K562 (cell line): ENCODE measurements at places on chromosomes 3 and 15.
A peak's percentile ranks its signal among the peaks of the same experiment; 100 is the strongest.

DNA sequence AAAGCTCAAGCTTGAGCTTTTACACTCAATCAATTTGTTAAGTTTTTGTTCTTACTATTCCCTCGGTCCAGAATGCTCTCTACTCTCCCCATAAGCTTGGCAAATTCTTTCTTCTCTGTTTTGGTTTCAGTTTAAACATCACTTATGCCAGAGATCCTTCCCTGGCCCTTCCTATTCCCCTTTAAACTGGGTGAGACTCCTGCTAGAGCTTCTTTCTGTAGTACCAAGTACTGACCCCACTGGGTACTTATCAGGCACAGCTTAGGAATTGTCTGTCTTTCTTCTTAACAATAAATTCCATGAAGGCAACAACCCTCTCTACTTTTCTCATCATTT, 76.7 kb upstream of the PHLDB2 start:
- no peak for DNase-seq

DNA sequence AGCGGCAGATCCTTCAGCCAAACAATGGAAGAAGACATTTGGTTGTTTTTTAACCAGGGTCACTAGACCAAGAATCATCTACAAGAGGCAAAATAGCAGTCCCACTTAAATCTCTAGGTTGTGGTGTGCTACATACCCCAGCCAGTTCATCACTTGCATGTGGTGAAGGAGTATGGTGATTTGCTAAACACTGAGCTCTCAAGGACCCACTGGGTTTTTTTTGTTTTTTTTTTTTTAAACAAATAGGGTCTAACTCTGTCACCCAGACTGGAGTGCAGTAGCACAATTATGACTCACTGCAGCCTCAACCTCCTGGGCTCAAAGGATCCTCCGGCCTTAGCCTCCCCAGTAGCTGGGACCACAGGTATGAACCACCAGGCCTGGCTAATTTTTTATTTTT, 508.0 kb downstream of the FOXP1 start:
- no peak for DNase-seq

DNA sequence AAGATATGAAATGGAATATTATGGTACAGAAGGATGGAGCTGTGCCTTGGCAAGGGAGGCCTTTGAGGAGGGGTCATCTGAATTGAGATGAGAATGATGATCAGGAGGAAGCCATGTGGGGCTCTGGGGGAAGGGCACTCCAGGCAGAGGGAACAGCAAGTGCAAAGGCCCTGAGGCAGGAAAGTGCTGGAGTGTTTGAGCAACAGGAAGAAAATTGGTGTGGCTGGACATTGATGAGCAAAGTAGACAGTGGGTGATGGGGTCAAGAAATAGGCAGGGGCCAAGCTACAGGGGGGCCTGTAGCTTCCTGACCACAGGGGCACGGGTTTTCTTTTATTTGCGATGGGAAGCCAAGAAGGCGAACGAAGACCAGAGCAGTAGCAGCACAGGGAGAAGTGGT, 3.3 kb upstream of the GP9 start:
- DNase-seq: no peak

DNA sequence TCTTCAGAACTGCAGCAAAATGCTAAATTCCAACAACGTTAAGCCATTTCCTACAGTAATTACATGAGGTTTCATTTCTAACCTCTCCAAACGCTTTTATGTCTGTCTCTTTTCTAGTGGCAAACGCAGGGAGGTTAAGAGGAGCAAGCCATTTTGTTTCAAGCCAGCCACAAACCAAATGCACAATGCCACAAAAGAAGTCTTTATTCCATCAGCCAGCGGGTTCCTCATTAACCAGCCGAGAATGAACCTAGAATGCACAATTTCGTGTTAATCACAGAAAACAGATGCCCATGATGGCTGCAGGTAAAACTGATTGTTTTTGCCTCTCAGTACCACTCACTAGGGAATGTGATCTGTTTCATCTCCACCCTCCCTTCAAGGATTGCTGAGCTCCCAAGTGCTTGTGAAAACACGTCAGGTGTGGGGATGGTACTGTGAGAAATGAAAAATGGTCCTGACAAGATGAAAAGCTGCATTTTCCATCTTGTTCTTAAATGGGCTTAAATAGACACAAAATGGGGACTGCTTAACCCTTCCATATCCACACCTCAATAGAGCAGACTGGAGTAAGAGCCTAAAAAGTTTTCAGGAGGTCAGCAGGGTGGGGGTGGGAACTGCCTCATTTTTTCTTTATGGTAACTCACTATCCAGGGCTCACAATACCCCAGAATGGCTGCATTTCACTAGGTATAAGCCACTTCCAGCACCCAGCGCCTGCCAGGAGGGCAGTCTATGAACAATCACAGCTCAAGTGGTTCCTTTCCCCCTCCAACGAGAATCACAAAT, 277.1 kb downstream of the MAGI1 start:
- no peak for DNase-seq

DNA sequence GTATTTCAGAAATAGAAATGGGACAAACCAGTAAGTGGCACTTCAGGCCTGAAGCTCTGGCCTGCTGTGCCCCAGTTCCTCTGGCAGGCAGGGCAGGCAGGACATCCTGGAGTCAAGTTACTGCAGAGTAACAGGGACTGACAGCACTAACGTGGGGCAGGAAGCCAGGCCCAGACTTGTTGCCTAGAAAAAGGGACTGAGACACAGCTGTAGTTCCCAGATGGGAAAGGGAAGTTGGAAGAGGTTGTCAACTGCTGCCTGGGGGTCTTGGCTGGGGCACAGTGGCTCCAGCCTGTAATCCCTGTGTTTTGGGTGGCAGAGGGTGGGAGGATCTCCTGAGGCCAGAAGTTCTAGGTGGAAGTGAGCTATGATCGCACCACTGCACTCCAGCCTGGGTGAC, 171.9 kb downstream of the FMN1 start:
- DNase-seq: no peak

- DNase-seq: no peak
Measured at GRCh38 chr3:103126115-103126514, 691.3 kb downstream of the ZPLD1 start.

GRCh38 chr3:148751461-148751860, 53.8 kb downstream of the AGTR1 start:
- DNase-seq: no peak

DNA sequence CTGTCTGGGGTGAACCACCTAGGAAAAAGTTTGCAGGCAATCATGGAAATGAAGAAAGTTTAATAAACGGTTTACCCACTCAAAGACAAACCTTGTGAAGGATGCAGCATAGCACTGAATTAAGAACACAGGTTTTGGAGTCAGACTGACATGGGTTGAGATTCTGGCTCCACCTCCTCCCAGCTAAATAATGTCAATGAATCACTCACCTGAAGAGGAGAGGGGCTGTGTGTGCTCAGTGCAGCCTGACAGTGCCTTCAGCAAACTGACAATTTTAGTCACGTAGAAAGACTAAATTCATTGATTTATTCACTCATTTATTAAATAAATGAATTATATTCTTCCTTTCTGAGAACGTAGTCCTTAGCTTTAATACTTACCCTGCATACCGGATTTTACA, 18.9 kb downstream of the NR1I2 start:
- no peak for DNase-seq

DNA sequence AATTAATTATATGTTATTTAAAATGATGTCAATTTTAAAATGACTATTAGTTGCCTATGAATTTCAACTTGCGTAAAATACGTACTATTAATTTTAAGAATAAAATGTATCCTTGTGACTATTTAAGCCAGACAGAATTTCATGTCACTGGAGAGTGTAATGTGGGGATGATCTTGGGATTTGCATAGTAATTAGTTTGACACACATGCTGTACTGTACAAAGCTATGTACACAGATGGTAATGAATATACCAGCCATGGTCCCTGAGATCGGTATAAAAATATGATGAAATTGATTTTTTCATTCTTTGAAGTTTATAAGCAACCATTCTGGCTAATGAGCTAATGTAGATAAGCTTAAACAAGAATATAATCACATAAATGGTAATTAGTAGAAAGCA, 134.4 kb upstream of the ROBO1 start:
- DNase-seq: no peak

- DNase-seq: no peak
Measured at GRCh38 chr3:7207125-7207524, 346.2 kb downstream of the GRM7 start.

GRCh38 chr3:153615863-153616262, 453.8 kb downstream of the RAP2B start:
- no peak for DNase-seq

- no peak for DNase-seq
Measured at GRCh38 chr3:87181551-87181950, 45.6 kb upstream of the CHMP2B start.

GRCh38 chr15:70879401-70879800, 12.8 kb downstream of the THAP10 start:
- DNase-seq: no peak

DNA sequence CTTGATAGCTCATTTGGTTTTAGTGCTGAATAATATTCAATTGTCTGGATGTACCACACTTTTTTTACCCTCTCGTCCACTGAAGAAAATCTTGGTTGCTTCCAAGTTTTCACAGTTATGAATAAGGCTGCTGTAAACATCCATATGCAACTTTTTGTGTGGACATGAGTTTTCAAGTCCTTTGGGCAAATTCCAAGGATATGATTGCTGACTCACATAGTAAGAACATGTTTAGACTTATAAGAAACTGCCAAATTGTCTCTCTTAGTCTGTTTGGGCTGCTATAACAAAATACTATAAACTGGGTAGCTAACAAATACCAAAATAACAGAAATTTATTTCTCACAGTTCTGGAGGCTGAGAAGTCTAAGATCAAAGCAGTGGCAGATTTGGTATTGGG, 59.5 kb upstream of the TNFSF10 start:
- DNase-seq: no peak

DNA sequence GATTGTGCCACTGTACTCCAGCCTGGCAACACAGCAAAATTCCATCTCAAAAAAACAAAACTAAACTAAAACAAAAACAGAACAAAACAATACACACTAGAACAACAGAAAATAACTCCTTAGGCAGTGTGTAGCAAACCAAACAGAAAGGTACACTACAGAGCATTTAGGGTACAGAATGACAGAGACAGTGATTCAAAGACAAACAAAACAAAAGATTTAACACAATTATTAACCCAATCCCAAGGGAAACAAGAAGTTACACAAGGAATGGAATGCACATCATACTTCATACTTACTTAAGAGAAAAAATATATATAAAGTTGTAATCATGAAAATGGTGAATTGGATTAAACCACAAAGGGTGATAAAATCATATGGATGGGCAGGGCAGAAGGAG, 12.9 kb downstream of the SLC25A20 start:
- no peak for DNase-seq

- DNase-seq: no peak
Measured at GRCh38 chr3:130081351-130081881, at the start of gene ALG1L2. ALG1L2 (plus strand) TSS chr3:130081831; CDS start chr3:130082017, 186 bp downstream.

- no peak for DNase-seq
Measured at GRCh38 chr15:79154483-79155135, 64.0 kb upstream of the RASGRF1 start.

- peak; percentile 37 for DNase-seq
Measured at GRCh38 chr3:82133070-82133606, 371.7 kb upstream of the GBE1 start.

DNA sequence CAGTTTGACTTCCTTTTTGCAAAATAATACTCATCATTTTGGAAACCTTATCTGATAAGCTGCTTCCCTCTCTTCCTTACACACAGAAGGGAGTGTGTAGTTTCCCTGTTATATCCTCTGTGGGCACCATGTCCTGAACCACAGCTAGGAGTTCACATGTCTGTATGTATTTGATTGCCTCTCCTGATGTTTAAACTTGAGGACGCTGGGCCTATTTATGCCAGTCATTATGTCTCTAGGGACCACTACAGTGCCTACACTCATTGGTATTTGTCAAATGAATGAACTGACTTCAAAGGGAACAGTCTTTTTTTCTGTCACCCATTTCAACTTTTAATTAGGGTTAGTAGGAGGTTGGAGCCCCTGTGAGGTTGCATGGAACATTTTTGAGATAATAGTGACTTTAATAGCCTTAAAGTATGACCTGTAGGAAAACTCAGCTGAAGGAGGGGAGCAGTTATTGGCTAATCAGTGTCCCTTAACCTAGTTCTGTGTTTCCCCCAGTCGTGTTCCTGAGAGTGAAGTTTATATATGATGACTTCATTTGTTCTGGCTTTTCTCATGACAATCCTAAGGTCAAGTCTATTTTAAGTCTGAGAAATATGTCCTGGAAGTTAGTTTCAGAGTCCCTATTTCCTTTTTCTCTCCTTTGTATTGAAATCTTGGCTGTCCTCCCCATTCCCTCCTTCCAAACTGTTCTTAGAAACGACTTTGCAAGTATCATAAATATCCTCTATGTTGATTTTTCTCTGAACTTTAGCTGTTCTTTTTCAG, 28.9 kb downstream of the PDE8A start:
- DNase-seq: peak; percentile 57

GRCh38 chr3:44065311-44066094, 176.2 kb upstream of the TOPAZ1 start:
- no peak for DNase-seq

DNA sequence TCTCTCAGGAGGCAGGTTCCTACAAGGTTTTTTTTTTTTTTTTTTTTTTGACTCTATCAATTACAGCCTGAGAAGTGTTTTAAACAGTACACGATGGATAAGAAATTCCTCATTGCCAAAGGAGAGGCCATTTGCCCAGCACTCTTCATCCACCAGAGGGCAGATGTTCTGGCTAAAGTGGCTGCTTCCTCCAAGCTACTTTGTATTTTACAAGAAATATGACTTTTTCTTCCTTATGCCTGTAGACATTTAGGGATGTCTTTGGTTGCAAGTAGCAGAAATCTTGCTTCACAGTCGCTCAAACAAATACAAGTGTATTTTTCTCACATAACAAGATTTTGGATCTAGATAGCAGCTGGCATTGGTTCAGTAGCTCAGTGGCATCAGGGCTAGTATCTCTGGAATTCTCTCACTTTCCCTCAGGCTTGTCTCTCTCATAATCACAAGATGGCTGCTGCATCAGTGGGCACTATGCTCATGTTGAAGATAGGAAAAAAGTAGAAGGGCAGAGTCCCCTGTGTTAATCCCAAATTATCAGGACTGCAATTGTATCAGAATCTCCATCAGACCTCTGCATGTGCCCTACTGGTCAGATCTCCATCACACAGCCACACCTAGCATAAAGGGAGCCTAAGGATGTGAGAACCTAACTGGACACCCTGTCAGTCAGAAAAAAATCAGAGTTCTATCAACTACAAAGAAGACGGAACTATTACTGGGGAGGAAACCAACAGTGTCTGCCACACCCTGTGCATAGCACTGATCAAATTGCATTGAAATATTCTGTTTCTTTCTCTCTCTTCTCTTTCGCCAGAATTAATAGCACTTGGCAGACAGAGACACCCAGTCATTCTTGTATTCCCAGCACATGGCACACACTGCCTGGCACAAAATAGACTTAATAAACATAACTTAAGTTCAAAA, 138.9 kb upstream of the COL8A1 start:
- DNase-seq: peak; percentile 3

DNA sequence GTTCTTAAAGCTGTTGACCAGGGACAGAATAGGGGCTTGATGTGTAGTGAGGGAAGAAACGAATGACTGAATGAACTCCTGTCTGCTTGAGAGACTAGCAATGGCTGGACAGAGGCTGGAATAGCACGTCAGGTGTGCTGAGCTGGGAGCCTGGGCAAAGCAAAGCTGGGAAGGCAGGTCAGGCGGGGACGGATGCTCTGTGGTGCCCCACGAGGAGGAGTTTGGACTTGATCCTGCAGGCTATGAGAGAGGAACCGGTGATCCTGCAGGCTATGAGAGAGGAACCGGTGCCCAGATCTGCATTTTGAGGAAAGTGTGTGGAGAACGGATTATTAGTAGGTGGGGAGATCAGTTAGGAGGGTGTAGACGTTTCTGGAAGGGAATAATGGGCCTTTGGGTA, 31.3 kb upstream of the PSTPIP1 start:
- no peak for DNase-seq
